ENCODE measurements at places on chromosomes 6 and 20.

DNA sequence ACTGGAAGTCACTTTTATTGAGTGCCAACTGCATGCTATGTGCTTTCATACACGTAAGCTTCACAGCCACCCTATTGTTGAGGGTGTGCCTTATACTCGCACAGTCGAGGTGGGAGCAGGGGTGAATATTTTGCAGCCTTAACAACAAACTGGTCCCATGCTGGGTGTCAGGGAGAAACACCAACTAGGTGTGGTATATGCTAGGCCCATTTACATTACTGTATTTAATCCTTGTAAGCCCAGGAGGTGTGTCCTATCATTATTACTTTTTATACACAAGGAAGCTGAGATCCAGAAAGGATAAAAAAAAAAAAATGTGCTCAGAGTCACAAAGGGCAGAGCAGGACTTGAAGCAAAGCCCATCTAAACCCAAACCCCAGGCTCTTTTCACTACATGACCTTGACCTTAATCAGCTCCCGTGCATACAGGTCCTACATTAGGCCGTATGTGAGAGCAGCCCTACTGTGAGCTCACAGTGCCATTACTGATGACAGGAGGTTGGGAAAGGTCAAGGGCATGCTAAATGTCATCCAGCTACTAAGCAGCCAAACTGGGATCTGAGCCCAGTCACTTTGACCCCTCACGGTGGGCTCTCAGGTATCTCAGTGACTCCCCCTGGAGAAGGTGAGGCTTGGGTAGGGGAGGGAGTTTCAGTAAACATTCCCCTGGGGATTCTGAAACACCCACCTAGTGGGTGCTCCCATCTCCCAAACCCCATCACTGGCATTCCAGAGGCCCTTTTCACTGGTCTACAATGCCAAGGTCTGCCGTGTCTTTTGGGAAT, 61.7 kb downstream of the BFSP1 start:
- no peak for DNase-seq

GRCh38 chr6:46296586-46296985, 125.8 kb upstream of the ENPP5 start:
- no peak for DNase-seq

DNA sequence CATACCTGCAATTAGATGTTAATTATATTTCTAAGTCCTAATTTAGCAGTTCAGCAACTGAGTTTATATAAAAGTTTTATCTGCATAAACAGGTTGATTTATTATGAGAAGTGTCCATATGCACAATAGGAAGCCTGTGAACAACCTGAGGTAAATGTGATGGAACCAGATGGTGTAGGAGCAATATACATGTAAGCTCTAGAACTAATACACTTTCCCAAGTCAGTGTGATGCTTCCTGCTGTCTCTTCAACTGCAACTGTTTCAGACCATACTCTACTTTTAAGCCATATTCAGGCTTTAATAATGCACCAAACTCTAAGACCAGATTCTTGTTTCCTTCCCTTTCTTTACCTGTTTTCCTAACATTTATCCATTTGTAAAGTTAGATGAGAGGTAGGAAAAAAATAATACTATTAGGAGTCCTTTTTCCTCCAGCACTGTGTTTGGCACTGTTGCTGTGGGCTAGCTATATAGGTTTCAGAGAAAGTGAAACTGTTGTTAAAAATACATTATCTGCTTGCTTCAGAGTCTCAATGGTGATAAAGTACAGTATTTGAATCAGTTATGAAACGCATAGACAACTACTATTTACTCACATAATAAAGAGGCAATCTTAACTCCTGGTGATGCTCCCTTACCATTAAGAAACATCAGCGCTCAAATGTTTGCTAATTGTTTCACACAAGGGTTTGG, 1009.3 kb downstream of the GRIK2 start:
- no peak for DNase-seq

DNA sequence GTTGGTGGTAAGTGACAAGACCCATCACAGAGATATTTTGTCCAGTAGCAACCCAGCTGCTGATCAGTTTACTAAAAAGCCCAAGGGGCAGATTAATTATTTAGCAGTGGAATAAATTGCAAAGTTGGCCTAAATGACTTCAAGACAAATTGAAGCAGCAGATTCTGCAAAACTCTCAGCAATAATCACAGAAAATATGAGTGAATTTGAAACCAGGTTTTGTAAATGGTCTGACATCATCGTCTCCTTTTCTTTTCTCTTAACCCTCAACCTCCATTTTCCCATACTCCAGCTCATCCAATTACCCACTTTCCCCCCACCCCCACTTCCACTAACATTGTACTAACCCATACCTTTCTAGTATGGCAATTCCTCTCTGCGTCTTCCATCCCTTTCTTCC, 11.3 kb upstream of the PTPRK start:
- DNase-seq = no peak

- DNase-seq = no peak
These were observed 233.3 kb downstream of the SYNDIG1 start for GRCh38 chr20:24702501-24703283.

GRCh38 chr6:154408891-154409500, 52.4 kb upstream of the IPCEF1 start:
- peak; percentile 26 for DNase-seq

DNA sequence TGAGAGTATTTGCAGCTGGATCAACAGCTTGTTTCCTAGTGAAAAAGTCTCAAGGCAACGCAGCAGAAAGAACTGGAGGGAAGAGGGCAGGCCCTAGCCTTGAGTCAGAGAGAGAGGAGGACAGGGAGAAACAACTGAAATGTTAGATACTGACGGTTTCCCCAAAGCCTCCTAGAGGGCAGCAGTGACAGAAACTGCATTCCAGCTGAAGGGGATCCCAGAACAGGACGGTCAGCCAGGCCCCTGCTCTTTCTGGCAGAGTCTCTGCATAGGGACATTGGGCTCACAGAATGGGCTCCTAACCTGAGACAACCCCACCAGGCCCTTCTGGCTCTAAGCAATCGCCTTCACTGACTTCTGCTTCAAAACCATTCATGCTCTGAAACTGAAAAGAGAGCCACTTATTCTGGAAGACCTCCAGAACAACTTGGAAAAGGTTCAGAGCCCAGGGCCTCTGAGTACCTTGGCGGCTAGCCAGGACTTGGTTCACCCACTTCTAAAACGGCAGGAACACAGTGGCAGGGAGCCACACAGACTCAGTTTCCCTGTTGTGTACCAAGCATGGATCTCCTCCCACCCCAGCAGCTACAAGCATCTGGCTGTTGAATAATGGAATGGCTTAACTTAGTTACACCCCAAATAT, 72.9 kb downstream of the PSMB1 start:
- DNase-seq = no peak

DNA sequence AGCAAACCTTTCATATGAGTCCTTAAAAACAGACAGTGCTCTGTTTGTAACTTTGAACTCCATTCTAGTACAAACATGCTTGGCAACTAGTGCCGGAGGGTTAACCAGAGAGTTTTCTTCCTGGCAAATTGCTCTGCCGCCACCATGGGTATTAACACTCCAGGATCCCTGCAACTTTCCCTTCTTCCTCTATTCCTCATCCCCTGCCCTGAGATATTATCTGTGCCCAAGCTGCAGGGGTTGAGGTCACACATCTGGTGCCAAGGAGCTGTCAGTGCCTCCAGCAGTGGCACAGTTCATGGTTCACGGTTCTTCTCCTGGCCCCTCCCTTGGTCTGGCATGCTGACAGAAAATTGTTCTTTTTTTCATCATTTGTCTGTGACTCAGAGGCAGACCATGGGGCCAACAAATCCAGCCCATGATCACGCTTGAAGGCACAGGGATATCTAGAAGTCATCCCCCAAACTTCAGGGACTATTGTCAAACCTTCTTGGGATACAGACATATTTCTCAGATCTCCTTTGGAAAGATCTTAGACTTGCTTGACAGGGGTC, 77.5 kb downstream of the ATXN1 start:
- DNase-seq = no peak

GRCh38 chr20:34530342-34530741, 14.1 kb downstream of the DYNLRB1 start:
- no peak for DNase-seq

DNA sequence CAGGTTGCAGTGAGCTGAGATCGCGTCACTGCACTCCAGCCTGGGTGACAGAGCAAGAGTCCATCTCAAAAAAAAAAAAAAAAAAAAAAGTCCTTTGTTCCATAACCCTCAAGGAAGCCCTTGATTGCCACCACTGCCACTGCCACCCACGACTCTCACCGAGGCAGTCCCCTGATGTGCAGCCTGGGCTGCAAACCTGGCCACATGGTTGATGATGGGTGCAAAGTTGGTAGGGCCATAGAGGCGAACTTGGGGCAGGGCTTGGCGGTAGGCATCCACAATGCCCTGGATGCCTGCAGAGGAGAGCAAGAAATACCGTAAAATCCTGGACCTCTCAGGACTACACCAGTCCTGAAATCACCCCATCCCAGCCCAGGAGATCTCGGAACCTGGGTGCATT, 11.5 kb downstream of the SPAG4 start:
- no peak for DNase-seq

All from HEK293T (cell line).